Right lung (tissue), 10 donors: ENCODE measurements at places on chromosomes 6 and 20.

- DNase-seq = no peak
These were observed 141.1 kb downstream of the CEP57L1 start for GRCh38 chr6:109236115-109237076.

- no peak for DNase-seq
These were observed 38.7 kb downstream of the RGS17 start for GRCh38 chr6:153092082-153093013.

DNA sequence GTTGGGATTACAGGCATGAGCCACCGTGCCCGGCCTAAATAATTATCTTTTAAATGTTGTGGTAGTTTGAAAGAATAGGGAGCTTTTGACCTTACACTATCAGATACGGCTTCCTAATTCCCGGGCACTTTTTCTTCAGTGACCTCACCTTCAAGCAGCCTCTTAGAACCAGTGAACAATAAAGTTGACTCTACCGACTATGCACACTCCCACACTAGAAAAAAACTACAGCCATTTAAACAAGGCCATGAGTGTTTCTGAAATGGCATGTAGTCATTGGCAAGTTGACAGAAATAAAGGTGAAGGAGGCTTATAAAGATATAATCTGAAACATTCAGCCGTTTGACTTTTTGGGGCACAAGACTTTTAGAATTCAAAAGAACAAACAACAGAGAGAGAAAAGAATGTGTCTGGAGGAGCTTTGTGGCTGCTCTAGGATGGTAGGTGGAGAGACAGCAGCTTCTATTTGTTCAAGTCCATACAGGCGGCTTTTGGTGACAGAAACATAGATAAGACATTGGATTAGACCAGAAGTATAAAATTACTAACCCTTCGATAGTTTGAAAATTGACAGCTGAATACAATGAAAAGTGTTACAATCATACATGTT lies 75.2 kb downstream of the GJA1 start:
- peak; percentile 31 for DNase-seq

DNA sequence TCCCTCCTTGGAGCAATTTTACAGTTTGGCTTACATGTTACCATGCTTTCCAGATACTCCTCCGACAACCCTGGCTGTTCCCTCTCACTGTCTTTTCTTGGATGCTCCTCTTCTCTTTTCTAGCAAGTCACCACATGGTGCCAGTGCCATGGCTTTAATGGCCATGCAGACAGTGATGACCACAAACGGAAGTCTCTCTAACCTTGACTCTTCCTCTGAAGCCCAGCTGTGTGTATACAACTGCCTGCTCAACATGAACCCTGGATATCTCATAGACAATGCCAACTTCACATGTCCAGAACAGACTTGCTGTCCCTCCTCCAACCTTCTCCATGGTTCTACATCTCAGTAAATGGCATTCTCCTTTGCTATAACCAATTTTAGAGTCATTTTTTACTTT lies 49.8 kb upstream of the NEDD9 start:
- DNase-seq = no peak

GRCh38 chr6:82980086-82980485 lies 85.6 kb downstream of the UBE3D start:
- DNase-seq = no peak

DNA sequence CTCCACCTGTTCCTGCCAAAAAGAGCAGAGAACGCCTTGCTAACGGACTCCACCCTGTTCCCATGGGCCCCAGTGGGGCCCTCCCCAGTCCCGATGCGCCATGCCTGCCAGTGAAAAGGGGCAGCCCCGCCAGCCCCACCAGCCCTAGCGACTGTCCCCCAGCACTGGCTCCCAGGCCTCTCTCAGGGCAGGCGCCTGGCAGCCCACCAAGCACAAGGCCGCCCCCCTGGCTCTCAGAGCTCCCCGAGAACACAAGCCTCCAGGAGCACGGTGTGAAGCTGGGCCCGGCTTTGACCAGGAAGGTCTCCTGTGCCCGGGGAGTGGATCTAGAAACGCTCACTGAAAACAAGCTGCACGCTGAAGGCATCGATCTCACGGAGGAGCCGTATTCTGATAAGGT lies 201.8 kb downstream of the SASH1 start:
- DNase-seq = no peak

- DNase-seq = no peak
These were observed 97.1 kb upstream of the PLCB4 start for GRCh38 chr20:8971669-8972316.

GRCh38 chr20:36672991-36673390 lies 27.0 kb upstream of the SLA2 start:
- DNase-seq = no peak

- DNase-seq = no peak
These were observed 103.3 kb upstream of the DST start for GRCh38 chr6:56745971-56746370.

DNA sequence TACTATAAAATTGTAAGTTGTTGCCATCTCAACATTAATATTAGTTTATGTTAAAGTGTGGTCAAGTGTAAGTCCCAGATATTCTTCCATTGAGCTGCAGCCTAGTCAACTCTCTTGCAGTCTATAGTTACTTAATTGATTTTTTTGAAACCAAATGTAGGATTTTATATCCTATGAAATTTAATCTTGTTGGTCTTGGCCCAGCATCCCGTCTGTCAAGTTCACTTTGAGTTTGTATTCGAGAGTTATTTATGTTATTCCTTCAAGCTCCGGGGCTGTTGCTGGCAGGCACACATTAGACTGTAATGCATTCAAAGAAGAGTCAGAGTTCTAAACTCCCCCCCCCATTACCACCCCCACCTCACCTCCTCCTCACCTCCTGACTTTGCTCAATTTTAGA lies 71.0 kb upstream of the SPACA1 start:
- no peak for DNase-seq

DNA sequence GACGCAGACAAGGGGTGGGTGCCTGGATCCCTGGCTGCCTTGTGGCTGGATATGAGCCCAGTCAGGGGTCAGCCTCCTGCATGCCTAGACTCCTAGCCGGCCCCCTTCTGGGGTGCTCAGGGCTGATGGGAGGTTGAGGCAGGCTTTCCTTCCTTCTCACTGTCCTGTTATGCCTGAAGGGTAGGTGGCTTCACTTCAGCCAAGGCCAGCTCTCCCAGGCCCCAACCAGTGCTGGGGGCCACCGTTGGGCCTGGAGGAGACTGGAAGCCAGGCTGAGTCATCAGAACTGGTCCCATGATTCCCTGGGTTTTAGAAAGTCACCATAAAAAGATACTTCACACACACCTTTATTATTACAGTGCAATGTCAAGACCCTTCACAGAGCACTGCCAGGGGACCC lies 2.9 kb upstream of the POU5F1 start:
- DNase-seq = no peak

DNA sequence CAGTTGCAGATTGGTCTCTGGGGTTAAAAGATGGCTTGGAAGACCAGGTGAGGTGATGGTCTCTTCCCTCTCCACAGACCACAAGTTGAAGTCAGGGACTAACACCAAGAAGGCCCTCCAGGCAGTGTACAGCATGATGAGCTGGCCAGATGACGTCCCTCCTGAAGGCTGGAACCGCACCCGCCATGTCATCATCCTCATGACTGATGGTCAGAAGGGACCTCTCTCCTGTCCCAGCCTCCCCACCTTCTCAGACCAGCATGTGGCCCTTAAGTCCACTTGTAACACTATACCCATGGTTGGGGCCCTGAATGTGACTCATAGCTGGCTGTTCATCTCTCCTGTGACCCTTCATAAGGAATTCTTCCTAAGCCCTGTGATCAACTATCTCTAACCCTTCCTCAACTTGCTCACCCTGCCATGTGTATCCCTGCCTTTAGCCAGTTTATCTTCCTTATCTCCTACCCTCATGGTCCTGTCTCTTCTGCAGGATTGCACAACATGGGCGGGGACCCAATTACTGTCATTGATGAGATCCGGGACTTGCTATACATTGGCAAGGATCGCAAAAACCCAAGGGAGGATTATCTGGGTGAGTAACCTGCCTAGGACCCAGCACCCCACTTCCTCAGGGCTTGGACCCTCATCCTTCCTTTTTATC lies 3.0 kb downstream of the CFB start:
- DNase-seq = no peak

GRCh38 chr6:169833258-169833794 lies 81.9 kb downstream of the ERMARD start:
- DNase-seq = no peak

DNA sequence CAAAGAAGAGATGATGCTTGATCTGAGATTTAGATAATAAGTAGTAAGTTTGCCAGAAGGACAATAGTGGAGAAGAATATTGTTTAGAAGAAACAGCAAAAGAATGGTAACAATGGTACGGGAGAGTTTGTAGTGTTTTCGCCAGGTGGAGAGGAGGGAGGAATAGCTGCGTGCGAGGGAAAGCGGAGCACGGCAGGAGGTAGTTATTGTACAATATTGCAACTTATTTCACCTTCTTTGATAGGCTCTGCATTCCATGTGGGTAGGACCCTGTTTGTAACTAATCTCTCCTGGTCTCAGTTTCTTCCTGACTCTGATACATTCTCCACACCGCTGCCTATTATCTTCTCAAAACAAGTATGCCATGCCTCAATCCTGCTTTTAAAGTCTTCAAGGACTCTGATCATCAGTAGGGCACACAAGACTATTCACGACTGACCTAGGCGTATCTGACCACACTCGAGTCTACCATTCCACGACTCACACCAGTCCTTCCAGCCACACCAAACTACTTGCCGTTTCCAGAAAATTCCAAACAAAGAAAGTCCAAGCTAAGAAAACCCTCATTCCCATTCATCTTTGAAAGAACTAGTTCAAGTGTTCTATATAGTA lies 1.1 kb downstream of the PPIL4 start:
- no peak for DNase-seq

DNA sequence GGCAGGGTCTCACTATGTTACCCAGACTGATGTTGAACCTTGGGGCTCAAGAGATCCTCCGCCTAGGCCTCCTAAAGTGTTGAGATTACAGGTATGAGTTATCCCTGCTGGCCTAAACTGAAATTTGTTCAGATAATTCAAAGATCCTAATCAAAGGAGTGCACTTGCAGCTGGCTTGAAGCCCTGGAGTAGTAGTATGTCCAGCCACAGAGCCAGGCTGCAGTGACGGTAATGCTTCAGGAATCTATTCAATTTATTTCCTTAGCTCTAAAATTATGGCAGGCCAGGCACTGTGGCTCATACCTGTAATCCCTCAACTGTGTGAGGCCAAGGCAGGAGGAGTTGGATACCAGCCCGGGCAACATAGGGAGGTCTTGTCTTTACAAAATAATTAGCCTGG lies 1.4 kb upstream of the DDX43 start:
- no peak for DNase-seq

DNA sequence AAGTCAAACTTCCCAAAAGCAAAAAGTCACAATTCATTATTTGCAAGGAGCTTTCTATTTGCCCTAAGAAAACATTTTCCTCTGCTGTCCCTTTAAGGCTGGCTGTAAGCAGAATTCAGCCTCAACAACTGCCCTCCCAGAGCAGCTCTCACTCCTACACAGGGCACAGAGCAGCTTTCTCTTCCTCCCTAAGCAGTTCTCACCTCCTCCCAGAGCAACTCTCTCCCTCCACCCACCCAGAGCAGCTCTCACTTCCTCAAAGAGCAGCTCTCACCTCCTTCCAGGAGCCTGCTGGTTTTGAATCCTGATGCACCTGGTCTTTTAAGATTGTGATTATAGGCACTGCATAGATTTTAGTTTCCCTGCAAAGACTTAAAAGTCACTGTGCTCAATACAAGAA lies 120.6 kb upstream of the TMEM181 start:
- no peak for DNase-seq

GRCh38 chr20:37649017-37649416 lies 44.8 kb upstream of the CTNNBL1 start:
- no peak for DNase-seq

GRCh38 chr20:50526403-50526989 lies 16.3 kb downstream of the PTPN1 start:
- DNase-seq = no peak

GRCh38 chr6:15892369-15892768 lies 229.5 kb upstream of the DTNBP1 start:
- DNase-seq = no peak

DNA sequence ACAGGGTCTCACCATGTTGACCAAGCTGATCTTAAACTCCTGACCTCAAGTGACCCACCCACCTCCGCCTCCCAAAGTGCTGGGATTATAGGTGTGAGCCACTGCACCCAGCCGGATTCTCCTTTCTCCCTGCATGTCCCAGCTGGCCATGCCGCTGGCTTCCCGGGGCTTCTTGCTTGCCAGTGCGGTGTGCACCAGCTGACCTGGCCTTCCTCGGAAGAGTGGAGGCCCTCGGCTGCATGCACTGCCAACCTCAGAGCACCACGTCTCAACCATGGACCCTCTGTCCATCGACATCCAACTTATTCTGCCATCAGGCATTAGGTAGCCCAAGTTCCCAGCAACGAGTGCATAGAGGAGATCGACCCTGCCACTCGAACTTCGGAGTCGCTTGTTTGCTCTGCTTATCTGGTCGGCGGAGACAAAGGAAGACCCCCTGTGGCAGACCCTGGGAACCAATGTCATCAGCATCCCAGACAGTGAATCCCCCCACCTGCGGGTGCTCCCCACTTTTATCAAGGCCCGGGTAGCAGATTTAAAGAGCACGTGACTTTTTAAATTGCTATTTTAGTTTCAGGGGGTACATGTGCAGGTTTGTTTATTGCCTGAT lies 307.8 kb downstream of the CDH4 start:
- DNase-seq = no peak

GRCh38 chr6:70551566-70551965 lies 15.2 kb upstream of the SDHAF4 start:
- DNase-seq = no peak

- no peak for DNase-seq
These were observed 489.2 kb downstream of the EPHA7 start for GRCh38 chr6:92930171-92930570.

- DNase-seq = no peak
These were observed 169.9 kb downstream of the CD24 start for GRCh38 chr6:106804346-106805335.

- no peak for DNase-seq
These were observed 23.0 kb upstream of the FKBP1A start for GRCh38 chr20:1415667-1416468.

- no peak for DNase-seq
These were observed 65.3 kb upstream of the VGLL2 start for GRCh38 chr6:117200067-117200466.

DNA sequence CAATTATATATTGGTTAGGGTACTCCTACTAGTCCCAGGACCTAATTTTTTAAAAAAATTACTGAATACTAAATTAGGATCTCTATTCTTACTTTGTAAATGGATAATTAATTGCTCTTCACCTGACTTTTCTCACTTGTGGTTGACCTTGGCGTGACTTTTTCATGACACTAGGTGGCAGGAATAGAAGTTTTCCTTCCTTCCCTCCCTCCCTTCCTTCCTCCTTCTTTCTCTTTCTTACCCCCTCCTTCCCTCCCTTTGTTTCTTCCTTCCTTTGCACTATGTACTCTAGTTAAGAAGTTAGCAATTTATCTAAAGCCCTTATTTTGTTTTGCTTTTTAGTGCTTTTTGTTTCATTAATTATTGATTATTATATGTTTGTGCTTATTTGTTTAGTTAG lies 20.4 kb upstream of the HBS1L start:
- DNase-seq = no peak

- peak; percentile 17 for DNase-seq
These were observed 93.1 kb downstream of the CHD6 start for GRCh38 chr20:41524980-41525613.
